ENCODE measurements at places on chromosomes 2 and 18. TPM values are rescaled to one million over a fixed set of nuclear protein-coding genes. Genes with fewer than 3 reads are reported as not detected.

DNA sequence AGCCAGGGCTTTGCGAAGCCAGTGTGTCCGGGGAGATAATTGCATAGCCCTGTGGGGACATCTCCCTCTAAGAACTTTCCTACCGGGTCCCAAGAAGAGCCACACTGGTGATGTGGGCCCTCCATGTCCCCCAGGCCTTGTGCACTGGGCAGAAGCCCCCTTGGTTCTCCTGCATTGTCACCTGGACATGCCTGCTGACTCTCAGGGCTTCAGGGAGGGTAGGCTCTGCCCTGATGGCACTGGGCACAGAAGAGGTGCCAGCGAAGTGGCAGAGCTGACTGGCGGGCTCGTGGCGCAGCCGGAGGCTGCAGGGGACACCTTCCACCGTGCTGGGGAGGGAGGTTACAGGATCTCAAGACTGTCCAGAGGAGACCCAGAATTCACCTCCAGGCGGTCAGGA, 28.3 kb downstream of the GLI2 start:
- no peak for DNase-seq

GRCh38 chr2:39996653-39997080, 217.6 kb upstream of the THUMPD2 start:
- peak; percentile 71 for DNase-seq

DNA sequence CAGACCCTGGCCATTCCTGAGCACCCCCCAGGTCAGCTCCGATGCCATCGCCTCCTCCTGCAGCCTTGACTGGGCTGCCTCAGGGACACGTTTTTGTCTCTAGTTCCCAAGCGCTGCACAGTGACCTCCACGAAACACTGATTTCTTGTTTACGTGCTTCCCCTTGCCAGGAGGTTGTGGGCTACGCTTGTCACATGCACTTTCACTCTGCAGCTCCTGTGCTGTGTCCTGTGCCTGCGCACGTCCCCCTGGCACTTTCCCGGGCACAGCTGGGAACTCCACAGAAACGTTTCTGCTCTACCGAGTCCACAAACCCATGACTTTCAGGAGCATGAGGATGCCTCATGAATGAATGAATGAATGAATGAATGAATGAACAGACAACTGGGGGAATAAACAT, 160.6 kb downstream of the LAMA1 start:
- no peak for DNase-seq

- DNase-seq = no peak
These were observed 156.3 kb upstream of the HS6ST1 start for GRCh38 chr2:128474962-128475361.

DNA sequence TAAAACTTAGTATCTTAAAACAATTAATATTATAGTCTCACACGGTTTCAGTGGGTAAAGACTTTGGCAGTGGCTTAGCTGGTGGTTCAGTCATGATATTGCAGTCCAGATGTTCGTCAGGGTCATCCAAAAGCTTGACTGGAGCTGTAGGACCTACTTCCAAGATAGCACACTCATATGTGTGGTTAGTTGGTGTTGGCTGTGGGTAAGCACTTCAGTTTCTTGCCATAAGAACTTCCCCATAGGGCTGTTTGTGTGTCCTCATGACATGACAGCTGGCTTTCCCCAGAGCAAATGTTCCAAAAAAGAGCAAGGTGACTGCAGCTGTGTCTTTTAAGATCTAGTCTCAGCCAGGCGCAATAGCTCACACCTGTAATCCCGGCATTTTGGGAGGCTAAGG, 48.5 kb upstream of the EPC2 start:
- DNase-seq = no peak

DNA sequence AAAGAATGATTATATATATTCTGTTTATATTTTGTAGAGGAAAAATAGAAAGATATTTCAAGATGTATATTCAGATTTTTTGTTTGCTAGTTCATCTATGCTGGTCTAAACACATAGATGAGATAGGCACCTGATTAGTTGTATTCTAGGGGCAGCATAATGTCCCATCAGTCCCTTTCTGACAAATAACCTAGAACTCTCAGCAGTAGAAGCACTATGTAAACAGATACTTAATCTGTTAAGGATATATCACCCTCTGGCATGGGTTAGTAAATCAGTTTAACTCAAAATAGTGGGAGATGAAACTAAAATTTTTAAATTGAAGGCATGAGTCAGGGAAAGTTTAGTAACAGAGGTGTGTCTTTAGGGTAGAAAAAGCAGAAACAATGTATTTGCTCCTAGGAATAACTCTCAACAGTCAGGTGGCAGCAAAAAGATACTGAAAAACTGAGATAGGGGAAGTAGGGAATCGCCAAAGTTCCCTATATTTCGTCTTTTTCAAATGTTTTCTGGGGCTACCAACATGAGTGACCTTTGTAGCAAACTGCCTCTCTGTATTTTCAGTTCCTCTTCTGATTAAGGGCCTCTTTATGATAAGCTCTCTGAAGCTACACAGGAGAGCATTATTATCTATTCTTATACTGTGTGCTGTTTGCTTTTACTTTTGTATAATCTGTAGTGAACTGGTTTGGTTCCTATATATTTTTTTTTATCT, 5.7 kb downstream of the PPP1R1C start:
- DNase-seq = no peak

DNA sequence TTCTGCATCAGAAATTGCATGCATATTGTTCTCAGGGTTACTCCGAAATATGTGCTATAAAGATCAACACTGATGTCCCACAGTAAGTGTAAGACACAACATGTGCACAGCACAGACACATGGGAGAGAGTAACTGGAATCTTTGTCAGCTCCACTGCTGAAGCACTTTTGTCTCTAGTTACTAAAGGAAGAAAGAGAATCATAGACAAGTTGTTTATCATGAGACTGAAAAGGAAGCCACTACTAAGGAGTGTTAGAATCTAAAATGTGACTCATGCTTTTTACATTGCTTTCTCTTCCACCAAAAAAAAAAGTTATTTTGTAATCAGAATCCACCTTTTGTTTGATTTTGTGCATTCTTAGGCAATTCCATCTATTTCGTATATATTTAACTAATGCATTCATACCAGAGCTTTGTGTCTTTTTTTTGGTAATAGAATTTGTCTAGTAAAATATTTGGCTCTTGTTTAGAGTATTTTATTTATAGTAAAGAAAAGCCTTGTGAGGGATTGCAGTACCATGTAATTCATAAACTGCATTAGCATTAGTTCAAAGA, 502.4 kb downstream of the FBXO15 start:
- peak; percentile 19 for DNase-seq

DNA sequence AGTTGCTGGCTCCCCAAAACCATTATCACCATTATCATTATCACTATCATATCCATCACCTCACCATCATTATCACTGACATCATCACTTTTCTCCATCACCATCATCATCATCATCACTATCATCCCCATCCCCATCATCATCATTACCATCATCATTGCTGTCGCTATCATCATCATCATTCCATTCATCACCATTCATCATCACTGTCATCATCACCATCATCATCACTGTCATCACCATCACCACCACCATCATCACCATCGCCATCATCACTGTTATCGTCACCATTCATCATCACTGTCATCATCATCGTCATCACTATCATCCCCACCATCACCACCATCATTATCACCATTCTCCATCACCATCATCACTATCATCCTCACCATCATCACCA, 9.0 kb downstream of the HPCAL1 start:
- no peak for DNase-seq

GRCh38 chr2:46051085-46051484, 246.1 kb upstream of the EPAS1 start:
- no peak for DNase-seq

GRCh38 chr18:26531605-26532298, 16.6 kb downstream of the KCTD1 start:
- DNase-seq = no peak

DNA sequence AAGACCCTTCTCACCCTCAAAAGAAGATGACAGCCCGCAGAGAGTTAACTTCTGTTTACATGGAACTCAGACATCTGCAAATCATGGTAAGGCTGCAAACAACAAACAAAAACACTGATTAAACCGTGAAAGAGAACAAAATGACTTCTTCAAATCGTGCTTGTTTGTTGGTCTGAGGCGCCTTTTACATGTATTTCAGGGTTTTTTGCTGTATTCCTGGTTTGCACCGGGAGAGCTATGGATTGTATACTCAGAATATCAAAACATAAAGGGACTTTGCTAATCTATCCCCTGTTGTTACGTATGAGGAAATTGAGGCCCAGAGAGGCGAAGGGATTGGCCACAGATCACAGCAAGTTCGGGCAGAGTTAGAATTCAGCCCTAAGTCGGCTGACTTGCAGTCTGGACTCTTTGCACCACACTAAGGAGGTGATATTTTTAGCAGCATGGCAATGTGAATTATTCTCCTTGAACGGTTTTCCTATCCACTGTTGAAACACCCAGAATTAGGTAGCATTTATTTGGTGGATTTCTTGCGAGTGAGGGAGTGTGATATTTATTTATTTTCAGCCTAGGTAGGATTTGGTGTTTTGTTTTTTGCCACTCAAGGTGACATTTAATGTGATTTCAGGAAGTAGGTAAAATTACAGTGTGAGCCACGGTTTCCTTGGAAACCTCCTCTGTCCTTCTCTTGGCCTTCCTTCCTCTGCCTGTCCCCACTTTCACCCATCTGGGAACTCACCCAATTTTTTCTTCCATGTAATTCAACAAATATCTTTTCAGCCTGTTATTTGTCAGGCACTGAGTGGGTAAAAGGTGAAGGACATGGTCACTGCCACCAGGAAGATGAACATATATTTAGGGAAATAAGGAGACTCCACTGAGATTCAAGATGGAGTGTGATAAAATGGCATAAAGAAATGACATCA, 980 bp upstream of the PDE6D start:
- DNase-seq = peak; percentile 35

- no peak for DNase-seq
These were observed 5.1 kb downstream of the CHPF start for GRCh38 chr2:219538504-219538951.

DNA sequence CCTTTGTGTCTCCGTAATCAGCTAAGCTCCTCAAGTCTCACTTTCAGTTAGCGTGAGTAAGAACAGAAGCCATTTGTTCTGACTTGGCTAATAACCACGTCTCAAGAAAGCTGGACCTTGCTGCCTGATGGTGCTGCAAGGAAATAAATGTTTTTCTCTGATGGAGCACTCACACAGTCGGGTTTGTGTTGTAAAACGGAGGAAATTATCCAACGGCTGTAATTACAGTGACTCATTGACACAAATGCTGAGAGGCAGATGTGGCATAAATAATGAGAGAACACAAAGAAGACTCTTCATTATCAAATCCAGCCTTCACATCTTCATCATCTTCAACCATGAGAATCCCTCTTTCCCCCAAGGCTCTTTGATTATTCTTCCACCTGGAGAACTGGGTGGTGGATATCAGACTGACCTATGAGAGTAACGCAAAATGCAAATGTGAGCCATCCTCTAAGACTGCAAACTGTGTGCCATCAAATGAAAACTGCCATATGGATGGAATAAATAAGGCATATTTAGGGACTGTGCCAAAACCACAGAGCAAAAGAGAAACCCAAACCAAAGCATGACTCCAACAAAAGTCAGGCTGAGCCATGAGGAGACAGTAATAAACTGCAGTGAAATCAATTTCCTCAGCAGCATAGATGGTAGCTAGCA, 252.6 kb downstream of the RND3 start:
- peak; percentile 92 for DNase-seq

- no peak for DNase-seq
These were observed 18.1 kb downstream of the THAP4 start for GRCh38 chr2:241618829-241619228.

- no peak for DNase-seq
These were observed 352.5 kb upstream of the ZNF521 start for GRCh38 chr18:25704494-25704893.

DNA sequence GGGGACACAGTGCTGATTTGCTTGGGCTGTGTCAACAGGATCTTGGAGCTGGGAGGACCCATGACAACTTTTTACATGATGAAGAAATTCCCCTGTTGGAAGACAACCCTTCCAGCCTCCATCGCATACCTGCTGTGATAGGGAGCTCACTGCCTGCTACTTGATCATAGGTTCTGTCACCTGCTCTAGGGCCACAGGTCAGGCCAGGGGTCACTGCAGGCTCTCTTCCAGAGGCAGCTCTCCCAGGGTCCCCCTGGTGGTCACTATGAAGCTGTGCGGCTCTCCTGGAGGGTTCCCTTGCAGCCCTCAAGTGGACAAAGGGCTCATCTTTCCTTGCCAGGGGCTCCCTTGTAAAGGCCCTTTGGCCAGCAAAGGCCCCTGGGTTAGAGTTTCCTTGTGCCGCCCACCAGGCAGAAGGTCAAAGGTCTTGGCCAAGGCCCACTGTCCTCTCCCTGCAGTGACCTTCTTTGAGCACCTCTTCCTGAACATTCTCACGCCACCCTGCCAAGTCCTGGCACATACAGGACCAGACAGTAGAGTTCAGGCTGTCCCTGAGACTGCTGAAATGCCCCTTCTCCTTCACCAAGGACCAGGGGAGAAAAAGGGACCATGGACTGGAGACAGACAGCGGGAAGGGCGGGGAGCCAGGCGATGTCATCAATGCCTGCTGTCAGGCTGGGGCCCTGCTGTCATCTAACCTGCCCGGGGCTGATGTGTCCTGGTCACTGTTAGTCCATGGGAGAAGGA, 345.1 kb downstream of the DYSF start:
- DNase-seq = peak; percentile 18

- DNase-seq = no peak
These were observed 67.7 kb downstream of the SMCHD1 start for GRCh38 chr18:2723207-2723606.

DNA sequence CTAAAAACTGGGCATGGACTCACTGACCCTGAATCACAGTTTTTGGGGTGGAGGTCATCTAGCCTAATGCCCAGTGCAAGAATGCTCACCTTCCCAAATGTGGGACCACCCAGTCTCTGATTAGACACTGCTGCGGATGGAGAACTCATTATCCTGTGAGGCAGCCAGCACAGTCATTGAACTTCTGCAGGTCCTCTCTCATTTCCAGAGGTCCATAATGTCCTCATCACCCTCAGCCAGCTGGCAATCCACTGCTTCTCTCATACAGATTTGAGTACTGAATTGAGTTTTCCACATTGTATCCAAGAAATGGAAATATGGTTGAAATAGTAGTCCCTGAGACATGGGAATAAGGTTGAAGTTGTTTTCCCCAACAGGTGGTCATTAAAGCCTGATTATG, 5.0 kb upstream of the MYO5B start:
- no peak for DNase-seq

DNA sequence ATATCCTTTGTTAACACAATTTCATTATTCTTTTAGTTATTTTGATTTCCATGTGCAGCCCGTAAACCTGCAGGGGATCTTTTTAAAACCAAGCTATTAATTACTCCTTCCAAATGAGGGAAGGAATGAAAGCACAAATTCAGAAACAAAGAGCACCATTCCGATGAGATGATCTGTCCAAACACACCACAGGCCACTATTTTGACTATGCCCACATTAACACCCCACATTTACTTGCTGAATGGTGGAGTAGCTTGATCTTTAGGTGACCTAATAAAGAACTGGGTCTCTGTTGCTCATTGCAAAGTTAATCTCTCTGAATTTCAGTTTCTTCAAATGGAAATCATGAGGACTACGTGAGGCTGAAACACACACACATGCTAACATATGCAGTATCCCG, 218.0 kb downstream of the IRS1 start:
- no peak for DNase-seq

- DNase-seq = no peak
These were observed 75.0 kb downstream of the DGKD start for GRCh38 chr2:233429175-233429897.

Gene CLASP1
- 40.9 TPM for total RNA-seq

Gene TWIST2
- total RNA-seq = 123 TPM

Gene BIRC6
- 78.0 TPM for total RNA-seq

Gene SP3
- 42.2 TPM for total RNA-seq

Gene AFG3L2
- total RNA-seq = 39.1 TPM

Gene PLGLB2
- 1.1 TPM for total RNA-seq

Gene MEIS1
- total RNA-seq = 85.2 TPM

Gene NRP2
- total RNA-seq = 13.2 TPM

Gene MATN3
- total RNA-seq = 1.5 TPM

All from HFFc6 (cell line).